ENCODE measurements at places on chromosomes 12 and 14. TPM values are rescaled to one million over a fixed set of nuclear protein-coding genes. Genes with fewer than 3 reads are reported as not detected.

DNA sequence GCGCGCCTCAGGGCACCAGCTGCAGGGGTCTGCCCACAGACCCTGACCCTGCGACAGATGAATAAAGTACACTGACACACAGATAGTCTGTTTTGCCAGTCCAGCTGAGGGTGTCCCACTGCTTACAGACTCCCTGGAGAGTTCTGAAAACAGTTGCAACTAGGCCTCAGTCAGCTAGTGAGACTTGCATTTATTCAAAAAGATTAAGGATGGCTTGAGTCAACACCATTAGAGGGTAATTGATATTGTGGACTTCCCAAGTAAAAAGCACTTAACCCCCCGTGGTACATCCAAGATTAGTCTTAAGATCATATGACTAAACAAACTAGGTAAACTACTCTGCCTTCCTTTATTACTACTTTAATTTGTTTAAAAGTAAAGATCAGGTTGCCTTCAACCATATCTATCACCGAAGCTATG, 11.1 kb upstream of the PSEN1 start:
- DNase-seq = no peak

- DNase-seq = no peak
Observed at GRCh38 chr12:108575199-108575912, 13.0 kb downstream of the ISCU start.

DNA sequence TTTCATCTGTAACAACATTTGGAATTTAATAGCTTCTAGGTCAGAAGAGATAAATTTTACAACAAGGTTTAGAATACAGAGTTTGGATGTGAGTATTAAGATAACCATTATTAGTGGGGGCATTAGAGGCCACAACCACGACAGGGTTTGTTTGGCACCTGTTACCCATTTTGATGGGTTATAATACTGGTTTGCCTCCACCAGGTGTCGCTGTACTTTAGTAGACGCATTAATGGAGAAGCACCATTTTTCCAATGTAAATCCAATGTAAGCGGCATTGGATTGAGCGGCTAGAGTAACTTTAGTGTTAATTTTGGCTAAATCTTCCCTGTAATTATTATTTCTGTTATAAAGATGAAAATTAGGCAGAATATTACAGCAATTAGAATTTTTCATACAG, 136.2 kb downstream of the SLCO1B3 start:
- no peak for DNase-seq

Gene CELA1
- not detected for total RNA-seq

DNA sequence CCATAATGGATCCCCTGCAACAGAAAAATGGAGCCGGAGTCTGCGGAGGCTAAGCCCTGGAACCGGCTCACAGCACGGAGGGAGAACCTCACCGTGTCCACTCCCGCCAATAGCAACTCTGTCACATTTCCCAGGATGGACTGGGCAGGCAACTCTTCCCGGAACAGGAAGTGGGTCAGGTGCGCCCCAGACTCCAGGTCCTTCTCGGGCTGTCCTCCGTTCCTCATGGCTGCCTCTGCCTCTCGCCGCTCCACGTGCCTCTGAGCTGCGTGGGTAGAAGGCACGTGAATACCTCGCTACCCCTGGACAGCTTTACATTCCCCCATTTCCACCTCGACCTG, 2.2 kb downstream of the CYP27B1 start:
- DNase-seq = no peak

GRCh38 chr14:95920769-95921438, 44.3 kb downstream of the TUNAR start:
- no peak for DNase-seq
